ENCODE measurements at places on chromosomes 5 and 9.
A peak's percentile ranks its signal among the peaks of the same experiment; 100 is the strongest.

DNA sequence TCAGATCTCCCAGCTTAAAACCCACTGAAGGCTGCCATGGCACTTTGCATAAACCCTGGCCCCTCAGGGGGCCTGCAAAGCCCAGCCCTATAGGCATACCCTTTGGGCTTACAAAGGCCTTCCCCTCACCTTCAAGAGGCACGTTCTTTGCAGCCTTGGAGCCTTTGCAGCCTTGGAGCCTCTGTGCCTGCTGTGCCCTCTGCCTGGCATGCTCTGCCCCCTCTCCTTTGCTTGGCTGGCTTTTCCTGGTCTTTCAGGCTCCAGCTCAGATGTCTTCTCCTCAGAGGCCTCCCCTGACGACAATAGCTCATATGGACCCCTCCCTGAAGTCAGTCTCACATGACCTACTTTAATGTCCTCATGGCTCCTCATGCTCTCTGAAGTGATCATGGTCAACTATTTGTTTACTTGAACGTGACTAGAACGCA is 60.3 kb downstream of the CXXC5 start:
- no peaks in the 10 kb centered on the region for H3K36me3 ChIP-seq
- H3K4me3 ChIP-seq: no peak overlapping the region
- peaks cover 27% of the 10 kb centered on the region for H3K4me1 ChIP-seq
- peaks cover 27% of the 10 kb centered on the region for H3K27me3 ChIP-seq
- H3K27ac ChIP-seq: no peak overlapping the region

GRCh38 chr5:89722538-89722937 is 687.0 kb downstream of the CETN3 start:
- no peaks in the 10 kb centered on the region for H3K4me1 ChIP-seq
- H3K4me3 ChIP-seq: no peak overlapping the region
- no peak overlapping the region for H3K27ac ChIP-seq
- no peak for DNase-seq
- H3K27me3 ChIP-seq: no peaks in the 10 kb centered on the region
- H3K36me3 ChIP-seq: no peaks in the 10 kb centered on the region

DNA sequence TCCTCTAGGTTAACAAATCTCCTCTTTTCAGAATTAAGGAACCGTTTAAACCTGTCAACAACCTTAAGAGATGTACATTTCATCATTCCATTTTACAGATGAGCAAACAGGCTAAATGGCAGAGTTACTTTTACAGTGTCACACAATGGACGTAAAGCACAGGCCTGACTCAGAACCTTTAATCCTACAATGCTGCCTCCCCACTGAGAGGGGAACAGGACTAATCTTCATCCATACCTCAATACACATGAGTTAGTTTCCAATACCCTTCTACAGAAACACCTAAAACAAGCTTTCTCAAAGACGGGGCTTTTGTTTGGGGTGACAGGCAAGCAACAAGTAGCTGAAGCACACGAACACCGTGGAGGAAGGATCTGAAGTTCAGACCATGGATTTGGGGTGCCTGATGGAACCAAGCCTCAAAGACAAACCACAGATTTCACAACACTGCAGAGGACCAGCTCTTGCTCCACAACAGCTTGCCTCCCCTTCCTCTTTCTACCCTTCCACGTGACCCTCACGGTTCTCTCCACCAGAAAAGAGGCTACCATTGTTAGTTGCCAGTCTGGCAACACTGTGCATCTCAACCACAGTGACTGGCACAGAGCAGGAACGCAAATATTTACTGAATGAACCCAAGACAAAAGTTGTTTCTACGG is 1.8 kb downstream of the RNF130 start:
- peaks cover 6% of the 10 kb centered on the region for H3K36me3 ChIP-seq
- H3K27ac ChIP-seq: no peak overlapping the region
- no peak for DNase-seq
- H3K4me3 ChIP-seq: peak overlapping the region; percentile 90

GRCh38 chr5:5784101-5784500 is 361.6 kb downstream of the ICE1 start:
- DNase-seq: no peak
- no peaks in the 10 kb centered on the region for H3K27me3 ChIP-seq
- no peak overlapping the region for H3K4me3 ChIP-seq
- no peaks in the 10 kb centered on the region for H3K4me1 ChIP-seq

- no peak overlapping the region for H3K4me3 ChIP-seq
- no peaks in the 10 kb centered on the region for H3K36me3 ChIP-seq
- no peak for DNase-seq
- H3K27me3 ChIP-seq: no peaks in the 10 kb centered on the region
- no peak overlapping the region for H3K27ac ChIP-seq
These were observed 37.7 kb downstream of the SPARC start for GRCh38 chr5:151648988-151649387.

GRCh38 chr9:30630459-30630858 is 1754.0 kb upstream of the ACO1 start:
- no peaks in the 10 kb centered on the region for H3K36me3 ChIP-seq
- DNase-seq: no peak
- H3K27me3 ChIP-seq: no peaks in the 10 kb centered on the region

DNA sequence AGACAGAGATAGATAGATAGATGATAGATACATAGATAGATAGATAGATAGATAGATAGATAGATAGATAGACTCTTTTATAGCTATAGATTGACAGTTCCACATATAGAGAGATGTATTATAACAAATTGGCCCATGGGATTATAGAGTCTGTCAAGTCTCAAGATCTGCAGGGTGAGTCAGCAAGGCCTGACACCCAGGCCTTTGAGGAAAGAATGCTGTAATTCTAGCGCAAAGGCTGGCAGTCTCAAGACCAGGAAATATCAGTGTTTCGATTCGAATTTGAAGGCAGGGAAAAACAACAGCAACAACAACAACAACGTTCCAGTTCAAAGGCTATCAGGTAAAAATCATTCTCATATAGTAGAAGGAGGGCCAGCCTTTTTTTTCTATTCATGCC is 339.2 kb upstream of the CDH9 start:
- no peak overlapping the region for H3K4me3 ChIP-seq
- H3K36me3 ChIP-seq: no peaks in the 10 kb centered on the region

- H3K36me3 ChIP-seq: no peaks in the 10 kb centered on the region
- H3K4me1 ChIP-seq: no peaks in the 10 kb centered on the region
- no peak overlapping the region for H3K4me3 ChIP-seq
- no peak overlapping the region for H3K27ac ChIP-seq
- H3K27me3 ChIP-seq: no peaks in the 10 kb centered on the region
- no peak for DNase-seq
These were observed 25.0 kb upstream of the SLC12A7 start for GRCh38 chr5:1136814-1137213.

GRCh38 chr9:15048772-15049171 is 138.5 kb upstream of the FREM1 start:
- no peak for DNase-seq
- no peaks in the 10 kb centered on the region for H3K27me3 ChIP-seq
- H3K4me3 ChIP-seq: no peak overlapping the region
- H3K27ac ChIP-seq: no peak overlapping the region
- no peaks in the 10 kb centered on the region for H3K4me1 ChIP-seq

DNA sequence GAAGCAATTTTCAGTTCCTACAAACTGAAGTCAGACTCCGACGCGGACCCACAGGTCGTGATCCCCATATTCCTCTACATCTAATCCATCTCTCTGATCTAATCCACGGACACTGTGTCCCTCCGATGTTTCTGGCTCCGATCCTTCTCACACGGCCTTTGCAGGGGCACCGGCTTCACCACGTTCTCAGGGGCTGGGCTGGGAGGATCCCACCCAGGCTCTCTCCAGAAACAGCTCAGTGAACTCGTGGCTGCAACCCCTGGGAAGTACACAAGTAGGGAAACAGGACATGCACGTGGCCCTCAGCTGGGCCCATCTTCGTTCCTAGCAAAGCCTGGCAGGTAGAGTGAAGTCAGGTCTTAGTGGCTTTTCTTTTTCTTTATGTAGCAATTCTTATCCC is 49.1 kb upstream of the OLFM1 start:
- peaks cover 7% of the 10 kb centered on the region for H3K27me3 ChIP-seq
- no peaks in the 10 kb centered on the region for H3K36me3 ChIP-seq
- no peak for DNase-seq
- no peak overlapping the region for H3K27ac ChIP-seq

DNA sequence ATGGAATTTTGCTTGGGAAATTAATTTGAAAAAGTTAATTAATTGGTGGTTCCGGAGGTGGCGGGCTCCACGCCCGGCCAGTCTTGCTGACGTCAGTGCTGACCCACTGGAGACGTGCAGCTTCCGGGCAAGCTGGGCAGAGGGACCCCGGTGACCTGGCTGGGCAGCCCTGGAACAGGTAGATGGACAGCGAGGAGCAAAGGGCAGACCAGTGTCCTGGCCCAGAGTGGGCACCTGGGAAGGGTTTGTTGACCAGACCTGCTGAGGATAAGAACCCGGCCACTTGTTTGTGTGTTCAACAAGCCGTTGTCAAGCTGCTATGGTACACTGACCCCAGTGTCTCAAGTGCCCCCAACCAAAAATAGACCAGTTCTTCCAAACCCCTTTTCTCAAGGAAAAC is 17.5 kb downstream of the CXXC5 start:
- no peak for DNase-seq
- peaks cover 8% of the 10 kb centered on the region for H3K27me3 ChIP-seq
- peaks cover 29% of the 10 kb centered on the region for H3K4me1 ChIP-seq
- H3K27ac ChIP-seq: no peak overlapping the region
- H3K4me3 ChIP-seq: no peak overlapping the region

- peaks cover 27% of the 10 kb centered on the region for H3K4me1 ChIP-seq
- H3K4me3 ChIP-seq: no peak overlapping the region
- H3K27me3 ChIP-seq: no peaks in the 10 kb centered on the region
- no peak overlapping the region for H3K27ac ChIP-seq
- H3K36me3 ChIP-seq: no peaks in the 10 kb centered on the region
These were observed 19.8 kb upstream of the NSD1 start for GRCh38 chr5:177113566-177114424.

DNA sequence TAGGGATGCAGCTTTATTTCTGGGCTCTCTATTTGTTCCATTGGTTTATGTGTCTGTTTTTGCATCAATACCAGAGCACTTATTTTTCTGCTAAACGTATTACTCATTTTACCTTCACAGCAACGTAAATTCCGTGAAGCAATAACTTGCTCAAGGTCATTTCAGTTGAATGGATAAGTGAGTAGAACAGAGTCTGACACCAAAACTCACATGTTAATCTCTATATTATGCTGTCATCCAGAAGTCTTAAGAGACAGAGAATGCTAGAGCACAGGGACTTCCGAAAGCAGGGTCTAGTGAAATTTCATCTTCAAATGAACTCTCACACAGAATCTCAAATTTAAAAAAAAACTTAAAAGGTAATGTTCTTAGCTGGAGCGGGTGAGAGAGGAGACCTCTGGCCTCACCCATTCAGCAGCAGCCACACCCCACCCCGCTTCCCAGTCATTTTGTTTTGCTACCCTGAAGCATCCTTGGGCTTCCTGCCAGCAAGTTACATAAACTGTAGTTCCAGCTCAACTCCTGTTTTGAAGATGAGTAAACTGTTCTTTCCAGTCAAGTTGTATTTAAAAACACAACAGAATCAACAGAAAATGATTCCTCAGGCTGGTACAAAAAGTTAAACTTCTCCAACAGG is 69.3 kb downstream of the TRIM36 start:
- H3K27me3 ChIP-seq: peaks cover 14% of the 10 kb centered on the region
- H3K4me3 ChIP-seq: no peak overlapping the region
- no peak overlapping the region for H3K27ac ChIP-seq

- DNase-seq: no peak
- peaks cover 28% of the 10 kb centered on the region for H3K27me3 ChIP-seq
- H3K4me1 ChIP-seq: no peaks in the 10 kb centered on the region
- H3K4me3 ChIP-seq: no peak overlapping the region
- H3K36me3 ChIP-seq: no peaks in the 10 kb centered on the region
These were observed 335.3 kb downstream of the SLIT3 start for GRCh38 chr5:168965638-168966037.

DNA sequence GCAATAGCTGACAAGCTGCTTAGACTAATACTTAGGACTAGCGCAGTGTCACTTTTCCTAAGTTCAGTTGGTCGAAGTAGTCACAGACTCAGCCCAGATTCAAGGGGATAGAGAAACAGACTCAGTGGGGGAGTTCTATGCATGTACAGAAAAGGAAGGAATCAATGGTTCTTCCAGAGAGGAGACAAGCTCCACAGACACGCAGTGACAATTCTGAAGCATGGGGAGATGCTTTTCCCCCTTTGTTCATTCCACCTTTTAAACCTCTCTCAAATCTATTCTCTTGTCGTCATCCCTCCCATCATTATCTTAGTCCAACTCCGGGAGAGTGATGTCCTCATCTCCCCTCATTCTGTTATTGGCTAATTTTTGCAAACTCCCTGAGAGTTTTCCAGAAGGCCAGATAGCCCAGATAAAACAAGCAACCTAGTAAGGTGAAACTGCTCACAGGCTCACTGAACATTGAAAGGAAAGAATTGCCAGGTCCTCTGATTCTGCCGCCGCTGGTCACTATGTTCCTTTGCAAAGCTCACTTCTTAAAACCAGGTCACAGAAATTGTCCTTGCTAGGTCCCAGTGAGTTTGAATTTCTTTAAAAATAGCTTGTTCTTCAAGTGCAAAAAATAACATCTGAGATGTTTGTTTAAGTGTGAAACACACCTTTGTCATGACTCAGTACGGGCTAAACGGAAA is 13.4 kb upstream of the STRBP start:
- no peak overlapping the region for H3K27ac ChIP-seq
- peaks cover 10% of the 10 kb centered on the region for H3K4me1 ChIP-seq
- peaks cover 7% of the 10 kb centered on the region for H3K27me3 ChIP-seq
- DNase-seq: no peak
- peaks cover 3% of the 10 kb centered on the region for H3K36me3 ChIP-seq
- H3K4me3 ChIP-seq: no peak overlapping the region

DNA sequence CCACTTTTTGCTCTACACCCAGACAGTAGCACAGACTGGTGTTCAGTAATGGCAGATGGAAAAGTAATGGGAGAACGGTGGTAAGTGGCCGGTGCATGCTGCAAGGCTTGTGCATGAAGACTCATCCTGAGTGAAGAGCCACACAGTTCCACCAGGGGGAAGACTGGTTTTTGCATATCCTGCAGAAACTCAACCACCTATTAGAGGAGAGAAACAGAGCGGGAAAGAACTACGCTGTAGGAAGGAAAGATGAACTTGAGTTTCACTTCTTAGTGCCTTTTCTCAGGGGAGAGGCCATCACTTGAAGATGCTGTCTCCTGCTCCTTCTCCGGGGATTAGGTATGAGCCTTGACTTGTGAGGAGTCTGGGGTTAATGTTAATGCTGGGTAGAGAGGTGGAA is 9.4 kb upstream of the PRSS3 start:
- no peaks in the 10 kb centered on the region for H3K36me3 ChIP-seq
- no peak overlapping the region for H3K27ac ChIP-seq
- H3K4me3 ChIP-seq: no peak overlapping the region
- DNase-seq: no peak
- H3K4me1 ChIP-seq: peaks cover 5% of the 10 kb centered on the region

- H3K4me3 ChIP-seq: no peak overlapping the region
- no peaks in the 10 kb centered on the region for H3K4me1 ChIP-seq
- DNase-seq: no peak
- no peaks in the 10 kb centered on the region for H3K27me3 ChIP-seq
These were observed 80.8 kb downstream of the NIPSNAP3B start for GRCh38 chr9:104844710-104845109.

GRCh38 chr9:35035851-35036701 is 36.3 kb downstream of the VCP start:
- H3K4me3 ChIP-seq: peak overlapping the region; percentile 74
- H3K27ac ChIP-seq: peak overlapping the region; percentile 77
- peaks cover 14% of the 10 kb centered on the region for H3K4me1 ChIP-seq
- no peaks in the 10 kb centered on the region for H3K27me3 ChIP-seq

Measured in activated T-cell treated with anti-CD3 and anti-CD28 coated beads, Interleukin-2, amount 50 U/mL, for 72 hours (primary cell).